ENCODE measurements at places on chromosomes 6 and 20.
A peak's percentile ranks its signal among the peaks of the same experiment; 100 is the strongest.

DNA sequence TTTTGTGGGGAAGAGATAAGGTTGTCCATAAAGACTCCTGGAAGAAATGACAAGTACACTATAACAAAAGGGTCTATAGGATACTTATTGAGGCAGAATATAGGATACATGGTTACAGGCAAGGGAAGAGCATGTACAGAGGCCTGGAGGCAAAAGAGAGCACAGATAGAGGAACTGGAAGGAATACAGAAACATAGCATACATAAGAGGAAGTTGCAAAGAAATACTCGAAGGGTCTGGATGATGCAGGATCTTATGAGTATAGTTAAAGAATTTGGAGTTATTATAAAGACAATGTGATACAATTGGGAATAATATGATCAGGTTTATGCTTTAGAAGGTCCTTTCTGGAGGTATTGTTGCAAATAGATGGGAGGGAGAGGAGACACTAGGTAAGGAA lies 592.7 kb upstream of the POU3F2 start:
- no peaks in the 10 kb centered on the region for H3K36me3 ChIP-seq
- no peak for DNase-seq
- H3K4me1 ChIP-seq = no peaks in the 10 kb centered on the region
- no peak overlapping the region for H3K27ac ChIP-seq
- H3K4me3 ChIP-seq = no peak overlapping the region
- H3K27me3 ChIP-seq = no peaks in the 10 kb centered on the region

GRCh38 chr6:158072083-158072721 lies 90.5 kb downstream of the SYNJ2 start:
- no peaks in the 10 kb centered on the region for H3K27me3 ChIP-seq
- no peak overlapping the region for H3K27ac ChIP-seq
- DNase-seq = peak; percentile 68
- H3K36me3 ChIP-seq = peaks cover 58% of the 10 kb centered on the region

DNA sequence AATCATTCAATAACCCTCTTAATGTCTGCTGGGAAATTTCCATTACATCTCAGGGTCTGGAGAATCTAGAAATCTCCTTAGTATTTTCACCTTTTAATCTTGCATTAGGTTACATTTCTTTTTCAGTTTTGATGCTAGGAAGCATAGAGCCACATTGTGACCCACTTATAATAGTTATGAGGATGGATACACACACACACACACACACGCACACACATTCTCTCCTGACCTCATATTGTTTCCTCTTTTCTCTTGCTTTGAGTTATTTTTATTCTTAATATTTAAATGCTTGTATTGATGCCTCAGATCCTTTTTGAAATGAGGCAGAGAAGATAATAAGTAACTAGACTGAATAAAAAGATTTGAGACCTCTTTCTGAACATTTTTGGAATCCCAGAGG lies 128.4 kb downstream of the KLHL32 start:
- H3K27ac ChIP-seq = no peak overlapping the region
- H3K36me3 ChIP-seq = no peaks in the 10 kb centered on the region
- H3K27me3 ChIP-seq = peaks cover 5% of the 10 kb centered on the region

- no peak overlapping the region for H3K27ac ChIP-seq
- no peaks in the 10 kb centered on the region for H3K27me3 ChIP-seq
- H3K36me3 ChIP-seq = no peaks in the 10 kb centered on the region
- peak; percentile 51 for DNase-seq
- no peak overlapping the region for H3K4me3 ChIP-seq
These were observed 44.4 kb upstream of the LOC128125822 start for GRCh38 chr6:63527658-63528514.

GRCh38 chr20:3407040-3407770 lies at the start of gene DNAAF9:
Gene DNAAF9, minus strand, starts transcription at chr20:3407669. Its CDS starts 112 bp downstream, at chr20:3407557.
- peak; percentile 79 for DNase-seq
- H3K4me3 ChIP-seq = peak within 1 kb of the TSS; percentile 95
- H3K4me1 ChIP-seq = peaks cover 28% of the 10 kb centered on the region
- peaks cover 3% of the 10 kb centered on the region for H3K27me3 ChIP-seq
- peak within 1 kb of the TSS; percentile 86 for H3K27ac ChIP-seq
- peaks cover 3% of the 10 kb centered on the region for H3K36me3 ChIP-seq

DNA sequence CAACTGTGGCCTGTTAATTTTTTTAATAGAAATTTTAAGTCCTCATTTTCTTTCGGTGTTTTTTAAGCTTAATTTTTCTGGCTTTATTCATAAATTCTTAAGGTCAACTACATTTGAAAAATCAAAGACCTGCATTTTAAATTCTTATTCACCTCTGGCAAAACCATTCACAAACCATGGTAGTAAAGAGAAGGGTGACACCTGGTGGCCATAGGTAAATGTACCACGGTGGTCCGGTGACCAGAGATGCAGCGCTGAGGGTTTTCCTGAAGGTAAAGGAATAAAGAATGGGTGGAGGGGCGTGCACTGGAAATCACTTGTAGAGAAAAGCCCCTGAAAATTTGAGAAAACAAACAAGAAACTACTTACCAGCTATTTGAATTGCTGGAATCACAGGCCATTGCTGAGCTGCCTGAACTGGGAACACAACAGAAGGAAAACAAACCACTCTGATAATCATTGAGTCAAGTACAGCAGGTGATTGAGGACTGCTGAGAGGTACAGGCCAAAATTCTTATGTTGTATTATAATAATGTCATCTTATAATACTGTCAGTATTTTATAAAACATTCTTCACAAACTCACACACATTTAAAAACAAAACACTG lies 10.1 kb downstream of the HFE start:
- peak; percentile 62 for DNase-seq
- H3K4me1 ChIP-seq = peaks cover 1% of the 10 kb centered on the region
- H3K36me3 ChIP-seq = no peaks in the 10 kb centered on the region
- no peak overlapping the region for H3K27ac ChIP-seq

DNA sequence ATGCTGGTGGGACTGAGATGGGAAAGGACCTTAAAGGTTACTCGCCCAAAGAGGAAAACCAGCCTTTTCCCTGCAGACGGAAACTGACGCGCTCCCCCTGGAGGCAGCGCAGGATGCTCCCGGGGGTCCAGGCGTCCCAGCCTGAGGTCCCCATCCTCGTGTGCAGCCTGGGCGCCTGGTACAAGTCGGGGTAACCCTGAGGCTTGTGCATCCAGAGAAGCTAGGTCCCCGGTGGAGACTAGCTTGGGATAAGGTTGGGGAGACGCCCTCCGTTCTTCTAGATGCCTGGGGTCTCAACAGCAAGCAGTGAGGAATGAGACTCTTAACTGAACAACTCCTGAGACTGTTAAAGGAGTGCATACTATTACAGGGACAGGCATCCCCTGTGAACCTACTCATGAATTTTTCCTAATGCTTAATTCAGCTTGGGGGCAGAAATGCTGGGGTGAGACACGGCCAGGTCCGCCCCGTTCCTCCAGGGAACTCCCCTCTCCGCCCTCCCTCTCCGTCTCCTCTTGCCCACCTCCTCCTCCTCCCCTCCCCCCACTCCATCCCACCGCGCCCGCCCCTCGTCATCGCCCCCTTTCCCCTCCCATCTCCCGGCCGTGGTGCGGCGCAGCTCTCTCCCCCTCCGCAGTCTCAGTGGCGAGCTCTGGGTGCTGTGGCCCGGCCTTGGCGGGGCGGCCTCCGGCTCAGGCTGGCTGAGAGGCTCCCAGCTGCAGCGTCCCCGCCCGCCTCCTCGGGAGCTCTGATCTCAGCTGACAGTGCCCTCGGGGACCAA lies at the start of gene PRSS35:
Gene PRSS35 (plus strand): TSS at position 634 of the 781 bp plus-strand sequence. CDS start 10,908 bp downstream, outside the sequence.
- H3K4me3 ChIP-seq = peak within 1 kb of the TSS; percentile 25
- no peak within 1 kb of the TSS for H3K27ac ChIP-seq
- peaks cover 11% of the 10 kb centered on the region for H3K4me1 ChIP-seq
- no peaks in the 10 kb centered on the region for H3K27me3 ChIP-seq
- H3K36me3 ChIP-seq = no peaks in the 10 kb centered on the region

DNA sequence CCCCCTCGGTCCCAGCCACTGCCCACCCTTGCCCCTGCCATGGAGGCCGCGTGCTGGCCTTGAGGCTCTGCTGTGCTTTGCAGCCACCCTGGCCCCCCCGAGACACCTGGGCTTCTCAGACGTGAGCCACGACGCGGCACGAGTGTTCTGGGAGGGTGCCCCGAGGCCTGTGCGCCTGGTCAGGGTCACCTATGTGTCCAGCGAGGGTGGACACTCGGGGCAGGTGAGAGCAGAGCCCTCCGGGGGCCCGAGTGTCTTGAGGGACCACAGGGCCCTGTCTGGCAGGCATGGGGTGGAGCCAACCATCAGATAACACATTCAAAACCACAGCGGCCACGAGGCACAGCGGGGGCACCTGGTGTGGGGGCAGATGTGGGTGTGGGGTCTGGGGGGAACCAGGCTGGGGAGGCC lies 18.9 kb downstream of the COL20A1 start:
- no peak overlapping the region for H3K4me3 ChIP-seq
- H3K27ac ChIP-seq = no peak overlapping the region
- no peaks in the 10 kb centered on the region for H3K36me3 ChIP-seq
- H3K27me3 ChIP-seq = peaks cover 53% of the 10 kb centered on the region

DNA sequence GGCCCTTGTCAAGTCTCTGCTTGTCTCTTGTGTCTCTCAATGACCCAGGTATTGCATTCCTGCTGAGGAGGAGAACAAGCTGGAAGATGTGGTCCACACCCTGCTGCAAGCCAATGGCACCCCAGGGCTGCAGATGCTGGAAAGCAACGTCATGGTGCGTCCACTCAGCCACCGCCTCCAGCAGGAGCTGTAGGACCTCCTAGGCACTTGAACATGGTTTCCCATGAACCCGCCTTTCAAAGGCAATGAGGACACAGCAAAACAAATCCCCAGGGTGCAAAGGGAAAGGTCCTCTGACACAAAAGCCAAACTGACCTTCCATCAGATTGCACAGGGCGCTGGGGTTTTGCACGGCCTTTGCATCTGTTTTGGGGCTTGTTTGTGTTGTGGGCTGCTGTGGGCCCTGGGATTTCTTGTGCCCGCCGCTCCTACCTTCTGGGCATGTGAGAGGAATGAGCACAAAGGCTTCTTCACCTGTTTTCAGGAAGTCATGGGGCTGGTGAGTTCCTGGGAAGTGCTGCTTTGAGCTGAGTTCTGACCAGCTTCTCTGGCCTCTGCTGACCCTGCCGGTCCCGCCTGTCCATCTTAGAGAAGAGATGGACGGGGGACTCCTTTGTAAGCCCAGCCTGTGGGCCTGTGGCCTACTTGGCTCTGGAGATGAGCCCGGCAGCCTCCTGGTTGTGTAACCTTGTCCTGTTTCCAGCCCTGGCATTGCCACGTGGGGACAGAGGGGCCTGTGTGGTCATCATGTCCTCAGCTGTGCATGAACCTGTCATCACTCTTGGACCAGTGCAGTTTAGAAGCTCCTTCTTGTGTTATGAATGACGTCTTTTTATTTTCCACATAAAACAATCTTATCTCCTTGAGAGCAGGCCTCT lies 151.3 kb downstream of the DTNBP1 start:
- DNase-seq = no peak
- H3K4me1 ChIP-seq = peaks cover 19% of the 10 kb centered on the region
- no peaks in the 10 kb centered on the region for H3K27me3 ChIP-seq
- H3K4me3 ChIP-seq = no peak overlapping the region
- no peak overlapping the region for H3K27ac ChIP-seq

GRCh38 chr6:75183099-75183541 lies 22.7 kb downstream of the COL12A1 start:
- peaks cover 87% of the 10 kb centered on the region for H3K36me3 ChIP-seq
- no peaks in the 10 kb centered on the region for H3K4me1 ChIP-seq
- DNase-seq = no peak
- no peak overlapping the region for H3K4me3 ChIP-seq

DNA sequence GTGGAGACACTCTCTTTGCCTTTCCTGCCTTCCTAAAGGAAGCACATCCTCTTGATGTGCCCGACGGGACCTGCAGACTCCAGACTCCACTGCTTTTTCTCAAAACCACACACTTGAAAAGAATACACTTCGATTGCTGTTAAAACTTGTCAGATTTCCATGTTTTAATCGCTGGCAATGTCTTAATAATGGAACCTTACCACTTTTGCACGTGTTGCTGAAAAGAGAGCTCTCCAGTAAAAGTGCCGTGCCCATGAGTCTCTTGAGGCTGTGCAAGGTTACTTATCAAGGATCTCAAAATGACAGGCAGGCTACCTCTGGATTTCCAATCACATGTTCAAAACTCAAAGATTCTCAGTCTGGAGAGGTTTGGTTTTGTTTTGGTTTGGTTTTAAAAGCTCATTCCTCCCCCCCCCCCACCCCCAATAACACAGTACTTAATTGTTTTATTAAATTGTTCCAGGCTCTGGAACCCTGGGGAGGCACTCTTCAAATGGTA lies 12.0 kb upstream of the TFAP2A start:
- peak overlapping the region; percentile 97 for H3K27ac ChIP-seq
- no peaks in the 10 kb centered on the region for H3K36me3 ChIP-seq
- H3K27me3 ChIP-seq = no peaks in the 10 kb centered on the region
- DNase-seq = no peak
- H3K4me1 ChIP-seq = peaks cover 44% of the 10 kb centered on the region

DNA sequence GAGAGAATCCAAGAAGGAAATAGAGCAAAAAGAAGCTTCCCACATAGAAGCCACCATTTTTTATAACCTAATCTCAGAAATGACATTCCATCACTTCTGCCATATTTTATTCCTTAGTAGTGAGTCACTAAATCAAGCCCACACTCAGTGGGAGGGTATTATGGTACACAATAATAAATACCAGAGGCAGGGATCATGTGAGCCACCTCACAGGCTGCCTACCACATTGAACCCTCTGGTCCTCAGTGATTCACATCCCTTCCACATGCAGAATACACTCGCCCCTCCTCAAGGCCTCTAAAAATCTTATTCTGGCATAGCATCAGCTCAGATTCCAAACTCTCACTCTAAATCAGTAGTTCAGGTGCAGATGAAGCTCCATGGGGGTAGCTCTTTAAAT lies 49.4 kb downstream of the TMC2 start:
- no peaks in the 10 kb centered on the region for H3K27me3 ChIP-seq
- H3K4me3 ChIP-seq = no peak overlapping the region
- H3K27ac ChIP-seq = no peak overlapping the region
- DNase-seq = peak; percentile 26
- peaks cover 9% of the 10 kb centered on the region for H3K4me1 ChIP-seq
- H3K36me3 ChIP-seq = no peaks in the 10 kb centered on the region

GRCh38 chr6:45724511-45724910 lies 291.1 kb downstream of the CLIC5 start:
- H3K36me3 ChIP-seq = no peaks in the 10 kb centered on the region
- no peak overlapping the region for H3K27ac ChIP-seq
- DNase-seq = no peak
- no peak overlapping the region for H3K4me3 ChIP-seq
- H3K4me1 ChIP-seq = peaks cover 13% of the 10 kb centered on the region

DNA sequence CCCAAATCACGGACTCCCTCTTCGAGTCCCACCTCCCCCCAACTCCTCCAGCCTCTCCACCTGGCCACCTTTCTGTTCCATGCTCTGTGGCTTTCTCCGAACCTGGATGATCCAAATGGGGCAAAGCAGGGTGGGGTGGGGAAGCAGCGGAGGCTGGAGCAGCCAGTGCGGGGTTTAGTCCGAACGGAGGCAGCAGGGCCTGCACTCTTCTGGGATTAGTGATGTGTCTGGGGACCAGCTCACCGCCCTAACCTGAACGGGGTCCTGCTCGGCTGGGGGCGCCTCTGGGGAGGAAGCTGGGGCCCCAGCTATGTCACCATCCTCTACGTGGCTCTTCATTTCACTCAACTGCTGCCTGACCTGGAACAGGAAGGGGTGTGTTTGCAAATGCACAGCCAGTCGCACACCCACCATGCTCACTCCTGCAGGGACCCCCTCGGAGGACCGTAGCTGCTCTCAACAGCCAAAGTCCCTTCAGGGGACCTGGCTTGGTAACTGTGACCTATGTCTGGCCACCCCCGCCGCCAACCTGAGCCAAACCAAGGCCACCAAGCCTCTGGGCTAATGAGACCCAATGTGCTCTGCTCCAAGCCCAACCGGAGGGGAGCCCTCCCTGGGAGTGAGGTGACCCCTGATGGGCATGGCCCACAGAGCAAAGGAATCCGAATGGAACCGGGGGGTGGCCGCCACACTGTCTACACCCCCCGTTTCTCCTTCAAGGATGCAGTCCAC lies 46.8 kb downstream of the DSTN start:
- no peak overlapping the region for H3K27ac ChIP-seq
- H3K4me3 ChIP-seq = no peak overlapping the region
- DNase-seq = no peak
- peaks cover 100% of the 10 kb centered on the region for H3K36me3 ChIP-seq
- peaks cover 20% of the 10 kb centered on the region for H3K4me1 ChIP-seq
